ENCODE measurements at places on chromosomes 11 and 22.

DNA sequence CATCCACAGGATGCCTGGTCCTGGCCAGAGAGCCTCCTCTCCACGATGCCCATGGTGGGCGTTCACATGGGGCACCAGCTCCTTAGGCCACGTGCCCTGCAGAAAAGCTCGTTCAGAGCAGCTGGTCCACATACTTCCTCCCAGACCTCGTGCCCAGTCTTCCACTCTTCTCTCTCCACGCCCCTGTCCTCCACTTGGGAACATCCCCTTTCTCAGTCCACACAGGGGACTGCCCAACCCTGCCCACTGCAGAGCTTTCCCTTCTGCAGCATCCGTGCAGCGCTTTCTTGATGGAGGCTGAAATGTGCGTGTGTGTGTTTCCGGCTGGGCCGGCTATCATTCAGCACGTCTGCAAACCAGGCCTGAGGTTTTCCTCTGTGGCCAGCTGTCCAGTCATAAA lies 11.3 kb downstream of the TPCN2 start:
- no peak for DNase-seq

GRCh38 chr22:49267996-49268395 lies 559.7 kb downstream of the BRD1 start:
- no peak for DNase-seq

- DNase-seq: no peak
Observed at GRCh38 chr11:120675171-120675570, 163.6 kb downstream of the GRIK4 start.

GRCh38 chr11:6628526-6628925 lies 9.3 kb upstream of the TPP1 start:
- DNase-seq: no peak

- no peak for DNase-seq
Observed at GRCh38 chr11:64027651-64028397, 7.9 kb upstream of the FLRT1 start.

- no peak for DNase-seq
Observed at GRCh38 chr11:61902313-61902712, 11.0 kb upstream of the FADS3 start.

GRCh38 chr22:20089977-20090729 lies 10.1 kb downstream of the DGCR8 start:
- DNase-seq: no peak

DNA sequence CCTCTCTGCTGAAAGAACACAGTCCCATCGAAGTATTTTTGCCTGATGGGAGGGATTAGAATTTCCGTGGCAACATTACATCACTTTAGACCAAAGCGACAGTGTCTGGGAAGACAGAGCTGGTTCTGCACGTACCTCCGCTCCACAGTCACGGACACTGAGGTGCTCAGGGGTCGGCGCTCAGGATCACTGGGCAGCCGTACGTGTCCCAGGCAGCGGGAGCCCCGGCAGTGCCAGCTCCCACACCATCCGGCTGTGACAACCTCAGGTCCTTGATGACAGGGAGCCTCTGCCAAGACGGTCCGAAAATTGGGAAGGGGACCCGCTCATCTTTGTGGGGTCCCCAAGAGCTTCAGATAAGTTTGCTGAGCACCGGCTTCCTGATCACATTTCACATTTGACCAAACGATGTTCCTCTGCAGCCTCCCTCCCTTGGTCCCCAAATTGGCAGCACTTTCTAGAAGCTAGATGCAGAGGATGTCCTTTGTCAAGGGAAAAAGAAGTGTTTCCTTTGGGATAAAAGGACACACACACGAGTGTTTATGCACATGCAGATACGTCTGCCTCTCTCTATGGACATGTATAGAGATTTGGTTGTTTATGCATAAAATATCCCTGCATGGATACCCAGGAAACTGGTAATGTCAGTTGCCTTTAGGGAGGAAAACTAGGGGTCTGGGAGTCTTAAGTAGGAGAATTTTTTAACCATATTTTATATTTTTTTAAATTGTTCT lies 61.6 kb upstream of the LINC01488 start:
- DNase-seq: no peak
